ENCODE measurements at places on chromosomes 12 and 14.

DNA sequence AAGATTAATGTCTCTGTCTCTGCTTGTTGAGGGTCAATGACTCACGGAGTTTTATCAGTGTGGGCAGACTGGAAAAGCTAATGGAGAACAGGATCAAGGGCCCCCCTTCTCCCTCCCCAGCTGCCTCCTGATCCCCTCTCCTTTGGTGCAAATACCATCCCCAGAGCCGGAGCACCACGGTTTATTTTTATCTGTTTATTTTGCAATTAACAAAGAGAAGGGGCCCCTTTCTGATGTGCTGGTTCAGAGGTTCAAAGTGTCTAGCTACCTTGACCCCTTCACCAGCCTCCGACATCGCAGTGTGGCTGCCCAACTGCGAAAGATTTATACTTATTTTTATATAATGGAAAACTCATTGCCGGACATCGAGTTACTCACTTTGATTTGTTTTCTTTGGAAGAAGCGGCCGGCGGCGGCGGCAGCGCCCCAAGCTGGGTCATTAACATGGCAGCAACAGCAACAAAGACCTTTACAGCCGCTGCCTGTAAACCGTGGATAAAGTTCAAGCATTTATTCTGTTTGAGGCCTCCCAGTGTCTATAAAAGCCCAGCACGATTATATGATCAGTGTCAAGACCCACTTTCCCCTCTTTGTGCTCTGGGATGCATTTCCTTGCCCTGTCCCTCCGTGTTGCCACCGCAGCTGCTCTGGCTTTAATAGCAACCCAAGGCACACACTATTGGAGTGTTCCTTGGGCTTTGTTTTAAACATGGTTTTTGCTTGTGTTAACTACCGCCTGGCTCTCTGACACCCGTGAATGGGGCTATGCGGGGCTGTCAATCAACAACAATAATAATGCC lies 47.4 kb upstream of the PARP11 start:
- DNase-seq: no peak

- DNase-seq: peak; percentile 51
Observed at GRCh38 chr14:72315714-72316113, 383.5 kb downstream of the RGS6 start.

DNA sequence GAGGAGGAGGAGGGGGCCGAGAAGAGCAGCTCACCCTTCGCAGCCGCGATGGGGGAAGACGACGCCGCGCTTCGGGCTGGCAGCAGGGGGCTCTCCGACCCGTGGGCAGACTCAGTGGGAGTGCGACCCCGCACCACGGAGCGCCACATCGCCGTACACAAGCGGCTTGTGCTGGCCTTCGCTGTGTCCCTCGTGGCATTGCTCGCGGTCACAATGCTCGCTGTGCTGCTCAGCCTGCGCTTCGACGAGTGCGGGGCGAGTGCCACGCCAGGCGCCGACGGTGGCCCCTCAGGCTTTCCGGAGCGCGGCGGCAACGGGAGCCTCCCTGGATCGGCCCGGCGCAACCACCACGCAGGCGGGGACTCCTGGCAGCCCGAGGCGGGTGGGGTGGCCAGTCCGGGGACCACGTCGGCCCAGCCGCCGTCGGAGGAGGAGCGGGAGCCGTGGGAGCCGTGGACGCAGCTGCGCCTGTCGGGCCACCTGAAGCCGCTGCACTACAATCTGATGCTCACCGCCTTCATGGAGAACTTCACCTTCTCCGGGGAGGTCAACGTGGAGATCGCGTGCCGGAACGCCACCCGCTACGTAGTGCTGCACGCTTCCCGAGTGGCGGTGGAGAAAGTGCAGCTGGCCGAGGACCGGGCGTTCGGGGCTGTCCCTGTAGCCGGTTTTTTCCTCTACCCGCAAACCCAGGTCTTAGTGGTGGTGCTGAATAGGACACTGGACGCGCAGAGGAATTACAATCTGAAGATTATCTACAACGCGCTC lies 745 bp downstream of the TRHDE start:
- no peak for DNase-seq

GRCh38 chr14:102729268-102729667 lies 48.0 kb upstream of the TRAF3 start:
- DNase-seq: no peak

DNA sequence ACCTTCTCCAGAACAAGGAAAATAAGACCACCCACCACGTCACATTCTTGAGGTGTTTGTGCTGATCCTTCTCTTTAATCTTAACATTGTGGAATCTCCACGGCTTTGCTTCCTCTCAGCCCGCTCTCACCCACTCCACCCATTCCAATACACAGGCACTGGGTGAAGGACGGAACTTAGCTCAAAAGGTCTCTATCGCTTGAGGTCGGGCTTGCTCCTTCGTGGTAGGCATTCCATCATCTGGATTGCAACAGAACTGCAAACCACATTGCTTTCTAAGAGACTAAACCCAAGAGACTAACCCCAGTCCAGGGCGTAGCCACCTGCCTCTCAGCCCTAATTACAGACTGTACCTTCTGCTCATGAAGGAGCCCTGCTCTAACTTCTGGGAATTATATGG lies 24.0 kb upstream of the MDM2 start:
- no peak for DNase-seq

- DNase-seq: no peak
Observed at GRCh38 chr12:20421421-20421820, 53.1 kb downstream of the PDE3A start.

DNA sequence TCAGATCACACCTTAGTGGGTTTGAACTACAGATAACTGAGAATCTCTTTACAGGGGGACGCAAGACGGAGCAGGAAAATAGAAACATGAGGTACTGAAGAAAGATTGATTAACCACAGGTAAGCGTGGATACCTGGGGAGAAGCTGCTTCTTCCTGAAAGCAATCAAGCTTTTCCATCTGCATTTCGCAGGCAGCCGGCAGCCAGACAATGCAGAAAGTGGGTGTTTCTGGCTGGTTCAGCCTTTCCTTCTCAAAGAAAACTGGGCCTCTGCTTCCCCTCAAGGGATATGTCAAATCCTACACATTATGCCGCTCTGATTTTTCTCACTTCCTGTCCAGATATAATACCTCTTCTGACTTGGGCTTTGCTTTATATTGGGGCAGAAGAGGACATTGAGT lies 39.1 kb upstream of the PPFIA2 start:
- DNase-seq: no peak

DNA sequence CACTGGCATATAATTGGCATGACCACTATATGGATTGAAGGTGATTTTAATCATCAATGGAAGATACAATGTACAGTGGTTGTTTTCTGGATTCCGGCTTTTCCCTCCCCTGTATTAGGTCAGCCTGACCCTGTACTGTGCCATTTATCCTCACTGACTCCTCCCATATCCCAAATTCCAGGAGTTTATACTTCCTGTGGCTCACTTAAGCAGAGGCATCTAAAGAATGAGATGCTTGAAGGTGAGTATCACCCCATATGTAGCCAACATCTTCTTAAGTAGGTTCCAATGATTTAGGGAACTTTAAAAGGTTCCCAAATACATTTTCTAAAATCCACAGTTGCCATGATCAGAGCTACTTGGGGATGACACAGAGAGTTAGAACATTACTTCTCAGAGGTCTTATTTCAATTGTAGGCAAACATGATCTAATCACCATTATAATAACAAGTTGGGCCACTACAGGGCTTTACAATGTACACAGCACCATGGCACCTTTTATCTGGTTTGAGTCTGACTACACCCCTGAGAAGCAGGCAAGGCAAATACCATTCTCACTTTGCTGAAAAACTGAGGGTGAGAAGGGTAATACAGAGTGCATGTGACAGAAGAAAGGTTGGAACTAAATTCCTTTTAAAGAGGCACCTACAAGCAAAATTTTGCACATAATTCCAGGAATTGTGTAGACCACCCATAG lies 212.3 kb upstream of the GARIN6 start:
- DNase-seq: no peak

DNA sequence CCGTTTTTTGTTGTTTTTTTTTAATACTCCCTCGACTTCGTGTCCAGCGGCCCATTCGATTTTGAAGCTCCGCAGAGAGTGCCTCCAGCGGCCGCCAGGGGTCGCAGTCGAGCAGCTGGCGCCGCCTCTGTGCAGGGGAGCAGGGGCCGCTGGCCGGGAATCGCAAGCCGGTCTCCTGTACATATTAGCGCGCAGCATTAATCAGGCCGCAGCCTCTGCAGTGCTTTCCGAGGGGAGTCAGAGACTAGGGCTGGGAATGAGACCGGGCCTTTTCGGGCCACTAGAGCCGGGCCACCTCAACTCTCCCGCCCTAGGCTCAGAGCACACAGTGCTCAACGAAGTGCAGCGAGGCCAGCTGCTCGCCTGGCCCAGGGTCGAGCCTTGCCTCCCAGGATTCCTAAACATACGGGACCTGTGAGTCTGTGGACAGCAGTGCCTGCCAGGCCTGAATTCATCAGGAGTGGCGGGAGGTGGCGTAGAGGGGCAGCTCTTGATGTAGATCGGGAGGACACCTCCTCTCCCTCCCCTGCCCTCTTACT lies 81.8 kb downstream of the EMP1 start:
- DNase-seq: peak; percentile 87

DNA sequence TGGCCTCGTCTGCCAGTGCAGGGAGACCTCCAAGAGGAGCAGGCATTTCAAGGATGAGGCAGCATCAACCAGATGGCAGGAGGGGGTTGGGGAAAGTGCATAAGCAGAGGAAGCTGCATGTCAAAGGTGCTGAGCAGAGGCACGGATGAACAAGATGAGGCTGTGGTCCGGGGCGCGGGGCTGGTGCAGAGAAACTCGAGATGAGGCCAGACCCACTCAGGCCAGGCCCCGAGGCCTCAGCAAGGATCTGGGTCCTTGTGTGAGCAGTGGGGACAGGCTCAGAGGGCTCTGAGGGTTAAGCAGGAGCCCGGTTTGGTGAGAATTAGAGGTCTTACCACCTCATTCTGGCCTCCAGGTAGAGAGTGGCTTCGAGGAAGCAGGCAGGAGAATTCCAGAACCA lies 98.8 kb downstream of the DICER1 start:
- no peak for DNase-seq

Measured in activated CD4-positive, alpha-beta T cell treated with anti-CD3 and anti-CD28 coated beads, Interleukin-2, amount 10 ng/mL, durations not matched to agents 24 days and 14 days (primary cell).